Stimulated activated CD8-positive, alpha-beta memory T cell treated with anti-CD3 and anti-CD28 coated beads, Interleukin-15, amount 100 ng/mL, for 48 hours (primary cell): ENCODE measurements at places on chromosomes 5 and 9.

DNA sequence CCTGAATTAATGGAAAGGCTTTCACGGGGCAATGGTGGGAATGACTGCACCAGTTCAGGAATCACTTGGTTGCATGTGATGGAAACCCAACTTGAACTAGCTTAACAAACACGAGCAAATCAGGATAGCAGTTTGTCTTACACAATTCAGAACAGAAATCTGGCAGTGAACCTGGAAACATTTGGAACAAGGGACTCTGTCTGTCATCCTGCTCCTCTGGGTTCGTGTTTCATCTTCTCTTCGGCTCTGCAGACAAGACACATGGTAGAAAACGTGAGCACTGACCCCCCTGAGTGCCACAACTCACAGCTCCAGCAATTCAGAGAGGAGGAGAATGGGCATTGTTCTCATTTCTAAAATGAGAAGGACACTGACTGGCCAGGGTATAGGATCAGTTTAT is 218.1 kb upstream of the NREP start:
- no peak for DNase-seq

- DNase-seq: no peak
Measured at GRCh38 chr9:125586172-125586511, 120.9 kb downstream of the MAPKAP1 start.

DNA sequence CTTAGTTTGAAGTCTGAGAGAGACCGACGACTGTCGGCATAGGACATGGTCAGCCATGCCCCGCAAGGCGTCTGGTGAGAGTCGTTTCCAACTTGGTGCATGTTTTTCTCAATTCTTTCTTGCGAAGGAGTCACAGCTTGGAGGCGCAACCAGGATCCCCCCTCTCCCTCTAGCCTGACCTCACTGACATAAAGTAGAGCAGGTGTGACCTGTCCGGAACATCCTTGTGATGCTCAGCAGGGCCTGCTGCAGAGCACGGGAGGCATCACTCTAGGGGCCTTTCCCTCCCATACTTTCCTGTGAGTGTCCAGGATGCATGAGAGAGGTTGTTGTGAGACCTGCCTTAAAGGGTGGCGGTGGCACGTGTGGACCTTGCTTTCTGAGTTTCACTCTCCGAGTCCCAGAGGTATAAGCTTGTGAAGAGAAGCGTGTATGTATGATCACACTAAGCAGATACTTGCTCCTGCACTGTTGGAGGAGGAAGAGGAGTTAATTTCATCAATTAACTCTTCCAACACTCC is 5.0 kb downstream of the TENT4A start:
- DNase-seq: no peak

DNA sequence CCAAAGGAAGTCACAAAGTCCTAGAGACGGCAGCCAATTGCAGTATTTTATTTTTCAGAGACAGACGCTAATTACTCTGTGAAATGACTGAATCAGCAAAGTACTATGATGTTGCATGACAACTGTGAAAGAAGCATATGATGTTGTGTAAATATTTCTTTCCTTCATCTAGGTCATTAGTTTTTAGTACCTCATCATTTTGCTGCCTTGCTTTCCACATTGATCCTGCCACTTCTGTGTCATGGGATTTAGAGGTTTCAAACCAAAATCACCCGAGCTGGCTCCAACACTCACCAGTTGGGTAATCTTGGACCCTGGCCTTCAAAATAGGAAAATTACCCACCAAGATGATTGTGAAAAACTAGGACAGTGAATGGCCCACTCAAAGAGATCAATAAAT is 585.2 kb downstream of the ACTL7B start:
- no peak for DNase-seq

DNA sequence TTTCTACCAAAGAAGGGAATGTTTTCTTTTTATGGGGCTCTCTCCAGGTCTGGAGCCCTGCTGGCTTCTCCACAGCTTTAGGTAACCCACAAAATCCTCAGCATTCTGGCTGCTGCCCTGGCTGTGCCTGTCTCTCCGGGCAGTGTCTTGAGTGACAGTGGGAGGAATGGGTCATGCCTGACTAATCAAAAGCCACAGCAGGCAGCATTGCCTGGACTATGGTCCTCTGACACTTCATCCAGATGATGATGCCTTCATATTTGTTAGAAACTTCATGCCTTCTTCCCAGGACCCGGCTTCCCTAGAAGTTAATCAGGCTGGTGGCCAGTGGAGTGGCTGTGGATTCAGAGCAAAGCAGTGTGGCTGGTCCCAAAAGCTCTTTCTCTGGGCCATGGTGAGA is 32.2 kb upstream of the TGFBI start:
- no peak for DNase-seq
